BJ (cell line): ENCODE measurements at places on chromosomes 2 and 18. TPM values are rescaled to one million over a fixed set of nuclear protein-coding genes. Genes with fewer than 3 reads are reported as not detected.

DNA sequence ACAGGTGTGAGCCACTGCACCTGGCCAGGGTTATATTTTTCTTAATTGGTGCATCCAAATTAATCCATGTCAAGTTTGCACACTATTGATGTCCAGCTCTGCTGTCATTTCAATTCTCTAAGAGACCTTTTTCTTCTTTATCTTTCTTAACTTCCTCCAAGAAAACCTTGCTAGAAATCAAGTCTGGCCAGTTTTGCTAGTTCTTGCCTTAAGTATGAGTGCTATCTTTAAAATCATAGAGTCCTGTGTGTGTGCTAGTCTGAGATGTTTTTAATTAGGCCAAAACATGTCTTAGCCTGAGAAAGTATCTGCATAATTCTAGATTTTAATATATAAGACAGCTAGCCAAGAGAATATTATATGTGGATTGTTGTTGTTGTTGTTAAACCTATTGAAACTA is 56.2 kb upstream of the SLC39A10 start:
- DNase-seq: no peak

DNA sequence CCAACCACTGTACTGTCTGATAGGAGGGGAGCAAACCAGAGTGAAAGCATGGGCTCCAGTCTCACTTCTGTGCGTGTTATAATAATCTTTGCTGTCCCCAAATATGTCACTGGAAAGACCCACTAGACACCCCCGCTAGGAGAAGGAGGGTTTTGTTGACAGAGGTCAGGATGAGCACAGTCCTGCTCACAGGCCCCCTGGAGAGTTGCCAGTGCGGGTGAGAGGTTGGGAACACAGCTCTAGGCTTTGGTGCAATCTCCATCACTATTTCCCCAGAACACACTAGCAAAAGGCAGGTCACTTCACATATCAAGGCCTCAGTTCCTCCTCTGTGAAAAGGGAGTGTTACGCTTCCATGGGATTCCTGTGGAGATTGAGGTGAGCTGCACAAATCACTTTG is 9.7 kb downstream of the XDH start:
- no peak for DNase-seq

GRCh38 chr2:7437716-7438632 is 520.8 kb downstream of the RNF144A start:
- no peak for DNase-seq

DNA sequence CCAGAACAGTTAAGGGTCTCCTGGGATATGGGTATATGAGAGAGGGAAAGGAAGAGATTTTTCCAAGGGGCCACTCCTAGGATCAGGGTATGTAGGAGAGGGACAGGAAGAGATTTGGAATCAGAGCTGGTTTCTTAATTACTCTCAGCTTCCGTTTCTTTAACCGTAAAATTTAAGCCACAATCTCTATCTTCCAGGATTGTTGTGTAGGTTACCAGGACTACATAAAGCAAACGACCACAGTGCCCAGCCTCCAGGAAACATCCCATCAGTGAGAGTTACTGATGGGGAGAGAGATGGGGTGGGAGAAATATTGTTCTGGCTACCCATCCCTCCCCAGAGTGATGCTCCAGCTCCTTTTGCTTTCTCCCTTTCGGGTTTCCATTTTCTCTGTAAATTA is 114.6 kb upstream of the THUMPD2 start:
- DNase-seq: no peak

- DNase-seq: no peak
Observed at GRCh38 chr2:120346667-120347358, 877 bp downstream of the INHBB start.

Gene CPO
- polyA plus RNA-seq: not detected in 2 replicates
